ENCODE measurements at places on chromosomes 1 and 21.
A peak's percentile ranks its signal among the peaks of the same experiment; 100 is the strongest.

DNA sequence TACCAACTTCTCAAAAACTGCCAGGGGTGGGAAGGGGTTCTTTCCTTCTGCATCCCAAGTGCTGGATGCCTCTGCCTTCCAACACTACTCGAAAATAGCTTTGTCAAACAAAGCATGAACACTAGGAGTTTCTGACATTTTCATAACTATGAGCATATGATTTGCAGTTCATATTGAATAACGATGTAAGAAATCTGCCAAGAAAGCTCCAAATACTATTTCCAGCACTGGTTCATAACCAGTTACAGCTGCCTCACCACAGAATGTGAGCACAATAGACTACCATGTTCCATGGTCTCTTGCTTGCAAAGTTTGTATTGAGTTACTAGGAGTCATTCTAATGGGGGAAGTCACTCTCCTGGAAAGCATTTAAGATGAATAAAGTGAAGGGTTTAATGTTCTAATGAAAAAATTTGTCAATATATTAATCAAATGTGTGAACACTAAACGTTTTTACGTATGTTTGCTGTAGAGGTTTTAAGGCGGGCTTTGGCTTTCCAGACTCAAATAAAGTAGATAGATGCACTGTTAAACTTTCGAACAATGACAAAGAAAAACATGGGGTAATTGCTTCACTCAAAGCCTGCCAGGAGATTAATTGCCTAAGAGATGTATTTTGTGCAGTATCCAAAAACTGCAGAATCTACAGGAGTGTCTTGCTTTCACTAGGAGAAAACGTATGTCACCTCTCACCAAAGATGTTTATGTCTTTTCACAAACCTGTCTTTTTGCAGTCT is 78.6 kb upstream of the UBE2U start:
- peak; percentile 62 for DNase-seq

DNA sequence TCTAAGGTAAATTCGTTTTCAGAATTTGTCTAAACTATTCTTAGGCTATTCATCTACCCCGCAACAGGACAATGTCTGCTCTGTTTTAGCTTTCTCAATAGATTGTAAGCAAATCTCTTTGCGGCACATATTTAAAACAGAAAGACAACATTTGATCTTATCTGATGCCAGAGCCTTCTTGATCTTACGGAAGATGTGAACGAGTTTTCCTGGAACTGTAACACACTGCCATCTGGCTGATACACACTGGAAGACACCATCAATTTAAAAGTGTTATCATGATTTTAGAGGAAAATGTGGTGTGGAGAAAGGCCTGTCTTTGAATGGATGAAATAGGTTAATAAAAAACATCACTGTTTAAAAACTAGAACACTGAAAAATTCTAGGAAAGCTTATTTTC is 36.1 kb downstream of the COA6 start:
- no peak for DNase-seq

DNA sequence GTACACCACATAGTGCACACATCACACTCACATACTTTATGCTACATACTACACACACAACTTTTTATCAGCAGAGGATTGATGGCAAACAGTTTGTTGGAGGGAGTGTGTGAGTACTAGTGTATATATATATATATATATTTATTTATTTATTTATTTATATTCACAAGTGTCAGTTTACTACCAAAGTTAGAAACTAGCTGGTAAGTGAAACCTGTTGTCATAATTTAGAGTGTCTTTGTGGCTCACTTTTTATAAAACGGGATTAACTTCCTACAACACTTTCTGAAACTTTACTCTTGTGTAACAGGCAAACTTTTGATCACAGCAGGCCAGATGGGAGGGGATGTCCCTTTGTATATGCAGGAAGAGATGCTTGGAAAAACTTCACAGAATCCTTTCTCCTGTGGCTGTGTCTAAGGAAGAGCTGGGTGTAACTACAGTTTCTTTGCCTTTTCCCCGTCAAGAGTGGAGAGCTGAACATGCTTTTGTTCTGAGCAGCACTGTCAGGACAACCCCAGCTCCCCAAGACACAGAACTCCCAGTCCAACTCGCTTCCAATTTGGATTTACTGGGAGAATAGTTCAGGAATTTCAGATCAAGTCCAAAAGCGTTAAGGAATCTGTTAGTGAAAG is 1.9 kb upstream of the SAMD13 start:
- DNase-seq = peak; percentile 54

DNA sequence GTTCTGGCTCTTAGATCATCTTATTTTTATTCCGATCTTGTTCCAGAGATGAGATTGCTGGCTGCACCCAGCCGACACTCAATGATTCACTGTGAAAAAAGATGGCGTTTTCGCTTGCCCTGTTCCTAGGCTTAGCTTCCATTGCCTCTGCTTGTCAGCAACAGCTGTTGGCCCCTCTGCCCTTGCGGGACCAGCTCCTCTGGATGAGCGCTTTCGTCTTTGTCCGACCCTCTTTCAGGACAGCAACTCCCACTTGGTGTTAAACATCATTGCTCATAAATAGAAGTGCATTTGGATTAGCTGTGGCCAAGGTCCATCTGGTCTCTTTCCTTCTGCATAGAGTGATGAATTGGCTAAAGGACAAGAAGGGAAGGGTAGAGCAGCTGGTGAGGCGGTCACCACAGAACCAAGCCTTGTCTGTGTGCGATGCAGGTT is 43.5 kb upstream of the SCCPDH start:
- peak; percentile 22 for DNase-seq

DNA sequence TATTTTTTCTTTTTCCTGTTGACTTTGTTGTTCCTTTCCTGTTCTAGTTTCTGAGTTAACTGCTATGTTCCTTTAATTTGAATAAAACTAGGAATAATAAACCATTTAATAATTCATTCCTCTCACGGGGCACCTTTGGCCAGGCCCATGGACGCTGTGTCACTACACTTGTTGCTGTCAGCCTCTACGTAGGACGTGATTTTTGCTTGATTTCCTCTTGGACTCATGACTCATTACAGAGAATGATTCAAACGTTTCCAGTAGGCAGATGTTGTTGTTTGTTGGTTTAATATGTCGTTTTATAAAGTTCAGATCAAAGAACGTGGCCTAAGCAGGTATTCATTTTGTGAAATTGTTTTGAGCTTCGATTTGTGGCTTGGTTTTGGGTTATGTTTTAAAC is 9.1 kb upstream of the SLC19A1 start:
- DNase-seq = no peak

DNA sequence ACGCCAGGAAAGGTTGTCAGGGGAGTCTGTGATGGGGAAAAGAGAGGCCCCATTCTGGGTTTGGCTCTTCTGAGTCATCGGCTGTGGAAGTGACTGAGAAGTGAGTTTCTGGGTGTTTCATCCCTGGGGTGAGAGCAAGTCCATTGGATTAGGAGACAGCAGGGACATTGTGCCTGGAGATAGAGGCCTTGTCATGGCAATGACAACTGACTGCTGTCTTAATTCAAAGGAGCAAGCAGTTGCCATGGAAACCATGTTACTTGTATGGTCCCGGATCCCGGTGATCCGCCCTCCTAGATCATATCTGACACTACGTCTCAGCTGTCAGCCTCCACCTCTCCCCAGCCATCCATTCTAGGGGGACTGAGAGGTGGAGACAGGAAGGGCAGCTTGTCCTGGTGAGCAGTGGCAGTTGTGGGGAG is 34.4 kb downstream of the KIAA0040 start:
- DNase-seq = no peak

GRCh38 chr1:119784191-119784781 is 15.6 kb upstream of the HMGCS2 start:
- peak; percentile 88 for DNase-seq
